ENCODE measurements at places on chromosomes 2 and 18. TPM values are rescaled to one million over a fixed set of nuclear protein-coding genes. Genes with fewer than 3 reads are reported as not detected.

TRIB2 gene
- total RNA-seq: 43.2 TPM

NIFK gene
- total RNA-seq: 84.5 TPM

GPD2 gene
- total RNA-seq: 27.5 TPM

TMEM169 gene
- 0.74 TPM for total RNA-seq

ITM2C gene
- total RNA-seq: 114 TPM

PKDCC gene
- 14.8 TPM for total RNA-seq

GYPC gene
- total RNA-seq: 0.57 TPM

MALT1 gene
- 34.0 TPM for total RNA-seq

NDUFAF7 gene
- total RNA-seq: 17.7 TPM

DHX57 gene
- 20.6 TPM for total RNA-seq

TXNDC2 gene
- total RNA-seq: 0.90 TPM

TRIM43 gene
- total RNA-seq: not detected

VSNL1 gene
- not detected for total RNA-seq

OSBPL1A gene
- 50.5 TPM for total RNA-seq

CD28 gene
- 0.21 TPM for total RNA-seq

B3GNT7 gene
- 83.3 TPM for total RNA-seq

PCGF1 gene
- 36.8 TPM for total RNA-seq

PHLPP1 gene
- total RNA-seq: 6.3 TPM

SFTPB gene
- 5.6 TPM for total RNA-seq

L3MBTL4 gene
- total RNA-seq: 0.87 TPM

MCFD2 gene
- 84.9 TPM for total RNA-seq

CYTIP gene
- 0.57 TPM for total RNA-seq

TUBB8B gene
- not detected for total RNA-seq

NXPH2 gene
- 5.4 TPM for total RNA-seq

EPB41L3 gene
- total RNA-seq: 0.36 TPM

G6PC2 gene
- not detected for total RNA-seq

STPG4 gene
- total RNA-seq: 0.36 TPM

KIF5C gene
- total RNA-seq: 1.6 TPM

ARHGAP28 gene
- total RNA-seq: 0.41 TPM

C1QL2 gene
- not detected for total RNA-seq

OXER1 gene
- total RNA-seq: 0.10 TPM

CDCA7 gene
- 60.5 TPM for total RNA-seq

CBLN2 gene
- 5.7 TPM for total RNA-seq

CIB4 gene
- 0.33 TPM for total RNA-seq

FRZB gene
- total RNA-seq: 0.08 TPM

NCKAP1 gene
- 174 TPM for total RNA-seq

DAPL1 gene
- total RNA-seq: not detected

CDK15 gene
- total RNA-seq: 4.8 TPM

TCF4 gene
- 2.3 TPM for total RNA-seq

KIF1A gene
- 132 TPM for total RNA-seq

GKN1 gene
- total RNA-seq: not detected

GLI2 gene
- 6.2 TPM for total RNA-seq

CNRIP1 gene
- total RNA-seq: not detected

IER3IP1 gene
- 8.5 TPM for total RNA-seq

CCDC141 gene
- 0.10 TPM for total RNA-seq

CXCR1 gene
- not detected for total RNA-seq

CERS6 gene
- total RNA-seq: 30.3 TPM

FAM228A gene
- total RNA-seq: not detected

FIGN gene
- 19.5 TPM for total RNA-seq

CASP10 gene
- 0.87 TPM for total RNA-seq

CDK5R2 gene
- 1.3 TPM for total RNA-seq

KCNK3 gene
- total RNA-seq: 32.8 TPM

STON1 gene
- total RNA-seq: 0.92 TPM

SIGLEC15 gene
- 0.23 TPM for total RNA-seq

PIEZO2 gene
- total RNA-seq: 0.57 TPM

MRO gene
- total RNA-seq: not detected

CFAP221 gene
- total RNA-seq: not detected
